Aorta (tissue), 5 donors: ENCODE measurements at places on chromosomes 1 and 21. TPM values are rescaled to one million over a fixed set of nuclear protein-coding genes. Genes with fewer than 3 reads are reported as not detected.

The HJV gene
- polyA plus RNA-seq, result not detected

The CELA2A gene
- polyA plus RNA-seq, result 1.8 TPM

The TTC39A gene
- polyA plus RNA-seq, result 0.67 TPM

The COL9A2 gene
- polyA plus RNA-seq, result 27.7 TPM

The GNG4 gene
- 4.4 TPM for polyA plus RNA-seq

The PLEKHA6 gene
- polyA plus RNA-seq, result 6.1 TPM

The CRP gene
- polyA plus RNA-seq, result 0.05 TPM

The MARK1 gene
- 5.5 TPM for polyA plus RNA-seq

The B3GALT6 gene
- 2.5 TPM for polyA plus RNA-seq

The RNF19B gene
- polyA plus RNA-seq, result 16.4 TPM

The C1orf141 gene
- polyA plus RNA-seq, result 0.13 TPM

The TNFRSF8 gene
- 0.74 TPM for polyA plus RNA-seq

The CTSK gene
- 115 TPM for polyA plus RNA-seq

The C8A gene
- polyA plus RNA-seq, result not detected

The HRNR gene
- polyA plus RNA-seq, result not detected

The OR2T33 gene
- polyA plus RNA-seq, result not detected

The CCDC185 gene
- not detected for polyA plus RNA-seq

The RBP7 gene
- 3.9 TPM for polyA plus RNA-seq

The NMNAT2 gene
- 0.25 TPM for polyA plus RNA-seq

The ANKRD65 gene
- not detected for polyA plus RNA-seq

The S100A8 gene
- polyA plus RNA-seq, result 218 TPM

The ILDR2 gene
- not detected for polyA plus RNA-seq

The CLCA2 gene
- 0.10 TPM for polyA plus RNA-seq

The MRTO4 gene
- polyA plus RNA-seq, result 23.6 TPM

The ANKRD34A gene
- 1.9 TPM for polyA plus RNA-seq

The MUTYH gene
- 49.8 TPM for polyA plus RNA-seq

The CHI3L1 gene
- 5.4 TPM for polyA plus RNA-seq

The TMEM82 gene
- polyA plus RNA-seq, result not detected

The SPRR3 gene
- 14.9 TPM for polyA plus RNA-seq

The GJB5 gene
- not detected for polyA plus RNA-seq

The FAM78B gene
- 0.26 TPM for polyA plus RNA-seq

The GRHL3 gene
- 0.08 TPM for polyA plus RNA-seq

The A3GALT2 gene
- polyA plus RNA-seq, result not detected

The KCNJ15 gene
- 0.05 TPM for polyA plus RNA-seq

The VWA5B1 gene
- not detected for polyA plus RNA-seq

The THEM5 gene
- polyA plus RNA-seq, result not detected

The PLK3 gene
- polyA plus RNA-seq, result 16.2 TPM

The CD1E gene
- polyA plus RNA-seq, result not detected

The SLC45A3 gene
- 14.1 TPM for polyA plus RNA-seq

The GPR25 gene
- polyA plus RNA-seq, result not detected

The LRRC47 gene
- 30.7 TPM for polyA plus RNA-seq

The DIO1 gene
- not detected for polyA plus RNA-seq

The CATSPERE gene
- 0.63 TPM for polyA plus RNA-seq

The SAMD11 gene
- polyA plus RNA-seq, result 2.6 TPM

The KIF17 gene
- 2.6 TPM for polyA plus RNA-seq

The RHOU gene
- 37.3 TPM for polyA plus RNA-seq

The LCE2C gene
- polyA plus RNA-seq, result not detected

The TNFAIP8L2 gene
- 7.1 TPM for polyA plus RNA-seq

The ASCL5 gene
- polyA plus RNA-seq, result 0.28 TPM

The DNASE2B gene
- polyA plus RNA-seq, result 1.0 TPM

The SLC35D1 gene
- polyA plus RNA-seq, result 2.9 TPM

The ADAMTS4 gene
- polyA plus RNA-seq, result 1.4 TPM

The BRDT gene
- not detected for polyA plus RNA-seq

The SELP gene
- polyA plus RNA-seq, result 16.4 TPM

The CFHR4 gene
- polyA plus RNA-seq, result not detected
